Renal cortex interstitium (tissue), 15 donors: ENCODE measurements at places on chromosomes 5 and 9.

DNA sequence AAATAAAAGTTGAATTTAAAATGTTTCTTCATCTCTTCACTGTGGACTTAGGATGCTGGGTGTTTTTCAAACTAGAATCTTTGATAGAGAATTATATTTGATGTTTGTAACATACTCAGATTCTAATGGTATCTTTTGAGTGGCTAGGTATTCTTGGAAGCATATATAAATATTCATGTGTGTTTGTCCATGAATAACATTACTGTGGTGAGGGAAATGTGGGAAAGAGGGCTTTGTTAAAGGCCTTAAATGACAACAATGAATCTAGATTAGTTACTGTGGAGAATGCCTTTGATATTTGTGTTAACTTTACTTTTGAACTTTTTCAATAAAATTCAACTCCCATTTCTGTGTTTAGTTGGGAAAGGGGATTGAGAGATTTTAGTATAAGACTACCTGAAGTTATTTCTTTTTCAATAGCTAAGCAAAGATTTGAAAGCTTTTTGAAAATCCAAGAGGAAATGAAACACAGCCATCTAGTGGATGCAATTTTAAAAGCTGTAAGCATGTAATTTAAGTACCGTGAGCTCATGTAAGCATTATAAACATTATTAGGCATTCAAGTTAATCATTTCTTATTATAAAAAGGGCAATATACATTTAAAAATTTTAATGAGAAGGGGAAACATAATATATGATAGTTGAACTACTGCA lies 69.6 kb downstream of the CCDC171 start:
- no peak for DNase-seq

- no peak for DNase-seq
These were observed 128.1 kb downstream of the ACTL7B start for GRCh38 chr9:108727580-108728111.

DNA sequence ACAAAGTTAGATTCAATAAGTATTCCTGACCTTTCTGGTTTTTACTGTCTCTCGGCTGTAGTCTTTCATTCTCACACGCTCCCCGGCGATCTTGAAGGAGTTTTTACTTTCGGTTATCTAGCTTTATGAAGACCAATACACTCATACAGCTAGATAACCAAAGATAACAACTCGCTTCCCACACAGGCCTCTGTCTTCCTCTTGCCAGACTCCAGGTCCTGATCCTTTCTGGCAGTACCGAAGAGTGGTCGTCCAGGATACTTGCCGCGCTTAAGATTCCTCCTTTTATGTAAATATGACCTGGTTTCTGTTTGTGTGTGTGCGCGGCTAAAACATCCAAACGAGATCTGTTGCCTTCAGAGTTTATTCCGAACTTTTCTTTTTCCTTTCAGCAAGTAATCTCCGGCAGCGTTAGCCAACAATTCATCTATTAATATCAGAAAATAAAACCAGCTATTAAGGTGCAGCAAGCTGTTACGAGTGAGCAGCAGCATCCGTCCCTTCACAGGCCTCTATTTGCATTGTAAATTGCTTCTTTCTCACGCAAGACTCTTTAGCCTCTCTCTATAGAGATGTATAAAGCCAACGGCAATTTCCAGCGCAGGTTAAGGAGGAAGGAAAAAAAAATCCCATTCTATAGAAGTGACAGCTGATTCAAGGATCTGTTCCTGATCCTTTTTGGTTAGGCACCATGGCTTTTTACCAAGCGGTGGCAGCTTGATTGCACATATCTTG lies 216.1 kb downstream of the MEF2C start:
- DNase-seq = no peak

DNA sequence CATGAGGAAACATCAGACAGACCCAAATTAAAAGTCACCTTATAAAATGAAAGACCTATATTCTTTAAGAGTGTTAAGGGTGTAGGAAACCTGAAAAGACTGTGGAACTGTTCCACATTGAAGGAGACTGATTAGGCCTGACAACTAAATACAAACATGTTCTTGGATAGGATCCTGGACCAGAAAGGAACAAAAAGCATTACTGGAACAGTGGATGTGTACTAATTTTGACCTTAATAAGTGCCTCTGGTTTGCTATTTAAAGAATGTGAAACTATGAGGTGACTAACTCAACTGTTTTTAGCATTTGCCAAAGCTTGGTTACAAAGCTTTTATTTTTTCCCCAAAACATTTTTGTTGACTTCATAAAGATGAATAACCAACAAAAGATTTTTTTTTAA lies 340.6 kb downstream of the CAAP1 start:
- DNase-seq = no peak

DNA sequence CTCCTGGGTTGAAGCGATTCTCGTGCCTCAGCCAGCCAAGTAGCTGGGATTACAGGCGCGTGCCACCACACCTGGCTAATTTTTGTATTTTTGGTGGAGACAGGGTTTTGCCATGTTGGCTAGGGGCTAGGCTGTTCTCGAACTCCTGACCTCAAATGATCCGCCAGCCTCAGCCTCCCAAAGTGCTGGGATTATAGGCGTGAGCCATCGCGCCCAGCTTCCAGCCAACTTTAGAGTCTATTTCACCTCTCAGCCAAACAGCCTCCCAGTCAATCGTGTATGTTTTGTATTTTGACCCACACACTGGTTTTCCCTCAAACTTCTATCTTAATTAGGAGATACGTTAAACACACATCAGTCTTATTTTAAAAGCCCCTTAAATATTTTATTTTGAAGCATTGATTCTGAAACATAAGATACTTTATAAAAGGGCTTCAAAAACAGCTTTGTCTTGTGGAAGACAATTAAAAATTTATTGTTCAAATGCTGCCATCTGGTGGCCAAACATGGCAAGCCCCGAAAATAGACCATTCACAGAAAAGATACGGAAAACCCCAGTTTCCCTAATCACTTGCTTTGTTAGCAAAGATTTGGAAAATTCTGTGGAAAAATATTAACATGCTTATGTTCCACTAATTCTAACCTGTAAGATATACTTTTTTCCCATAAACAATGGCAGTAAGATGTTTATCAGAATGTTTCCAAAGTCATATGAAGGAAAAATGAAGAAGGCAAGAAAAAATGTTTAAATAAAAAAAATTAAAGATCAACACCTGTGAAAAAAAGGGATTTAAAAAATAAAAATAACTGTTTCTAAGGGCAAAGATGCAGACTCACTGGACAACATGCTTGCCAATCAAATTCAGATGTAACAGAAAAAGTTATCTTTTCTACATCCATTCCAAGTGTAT lies 33.1 kb downstream of the APTX start:
- no peak for DNase-seq

DNA sequence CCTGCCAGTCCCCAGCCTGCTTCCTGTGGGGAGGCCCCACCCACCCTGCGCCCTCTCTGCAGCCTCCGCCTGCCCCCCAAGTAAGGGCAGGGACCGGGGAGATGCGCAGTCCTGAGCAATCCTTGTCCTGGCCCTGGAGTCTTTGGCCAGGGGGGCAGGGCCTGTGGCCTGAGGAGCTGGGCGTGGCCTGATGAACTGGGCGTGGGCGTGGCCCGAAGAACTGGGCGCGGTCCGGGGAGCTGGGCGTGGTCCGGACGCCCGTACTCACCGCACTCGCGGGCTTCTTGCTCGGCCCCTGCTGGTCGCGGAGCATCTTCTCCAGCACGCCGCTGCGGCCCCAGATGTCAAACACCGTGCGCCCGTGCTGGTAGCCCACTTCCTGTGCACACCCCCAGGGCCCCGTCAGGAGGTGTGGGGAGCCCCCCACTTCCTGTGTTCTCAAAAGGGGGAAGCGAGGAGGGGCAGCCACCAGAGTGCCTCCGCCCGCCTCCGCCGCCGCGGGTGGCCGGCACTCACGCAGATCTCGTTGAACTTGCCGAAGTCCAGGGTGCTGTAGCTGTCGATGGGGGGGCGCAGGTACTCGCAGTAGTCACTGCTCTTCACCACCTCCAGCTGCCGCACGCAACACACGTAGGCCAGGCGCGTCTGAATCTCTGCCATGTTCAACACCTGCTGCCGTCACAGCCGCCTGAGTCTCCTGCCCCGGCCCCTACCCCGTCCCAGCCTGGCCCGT lies 2.7 kb upstream of the NSMF start:
- DNase-seq = no peak

DNA sequence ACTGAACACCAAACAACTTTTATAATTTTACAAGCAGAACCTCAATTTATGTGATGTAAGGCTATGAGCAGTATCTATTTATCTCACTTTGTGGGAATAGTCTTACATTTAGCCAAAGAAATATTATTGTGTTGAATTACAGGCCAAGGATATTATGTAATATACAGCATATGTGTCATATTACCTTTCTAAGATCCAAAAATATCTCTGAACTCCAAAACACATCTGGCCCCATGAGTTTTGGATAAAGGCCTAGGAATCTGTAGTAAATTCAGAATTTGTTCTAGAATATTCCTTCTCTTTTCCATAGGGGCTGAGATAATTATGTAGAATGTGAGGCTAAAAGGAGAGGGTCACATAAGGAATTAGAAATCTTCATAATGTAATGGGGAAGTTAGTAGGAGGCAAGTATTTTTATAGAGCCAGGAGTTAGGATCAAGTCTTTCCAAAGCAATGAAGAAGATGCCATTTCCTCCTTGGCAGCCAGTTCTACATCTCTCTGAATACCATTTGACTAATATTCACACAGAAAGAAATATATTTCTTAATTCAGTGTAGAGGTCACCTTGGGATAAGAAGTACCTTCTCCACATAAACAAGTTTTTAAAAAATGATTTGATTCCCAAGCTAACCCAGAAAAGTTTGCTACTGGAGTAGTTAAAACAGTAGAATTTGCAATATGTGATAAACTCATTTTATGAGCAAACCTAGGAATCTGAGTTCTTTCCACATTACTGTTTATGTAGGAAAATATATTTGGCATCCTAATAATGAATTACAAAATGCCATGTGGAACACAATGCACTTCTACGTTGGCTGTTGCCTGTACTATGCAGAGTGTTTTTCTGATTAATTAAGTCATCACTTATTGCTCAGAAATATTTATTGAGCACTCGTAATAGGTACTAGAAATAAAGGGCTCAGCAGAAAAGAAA lies 20.3 kb upstream of the GRAMD2B start:
- DNase-seq = no peak

GRCh38 chr5:136004436-136004835 lies 24.4 kb upstream of the TGFBI start:
- no peak for DNase-seq

- no peak for DNase-seq
These were observed 3.8 kb downstream of the LHFPL2 start for GRCh38 chr5:78644741-78645300.

GRCh38 chr5:74141053-74141452 lies 499.5 kb downstream of the ENC1 start:
- DNase-seq = no peak

- no peak for DNase-seq
These were observed 43.9 kb upstream of the SEMA4D start for GRCh38 chr9:89541798-89542197.

DNA sequence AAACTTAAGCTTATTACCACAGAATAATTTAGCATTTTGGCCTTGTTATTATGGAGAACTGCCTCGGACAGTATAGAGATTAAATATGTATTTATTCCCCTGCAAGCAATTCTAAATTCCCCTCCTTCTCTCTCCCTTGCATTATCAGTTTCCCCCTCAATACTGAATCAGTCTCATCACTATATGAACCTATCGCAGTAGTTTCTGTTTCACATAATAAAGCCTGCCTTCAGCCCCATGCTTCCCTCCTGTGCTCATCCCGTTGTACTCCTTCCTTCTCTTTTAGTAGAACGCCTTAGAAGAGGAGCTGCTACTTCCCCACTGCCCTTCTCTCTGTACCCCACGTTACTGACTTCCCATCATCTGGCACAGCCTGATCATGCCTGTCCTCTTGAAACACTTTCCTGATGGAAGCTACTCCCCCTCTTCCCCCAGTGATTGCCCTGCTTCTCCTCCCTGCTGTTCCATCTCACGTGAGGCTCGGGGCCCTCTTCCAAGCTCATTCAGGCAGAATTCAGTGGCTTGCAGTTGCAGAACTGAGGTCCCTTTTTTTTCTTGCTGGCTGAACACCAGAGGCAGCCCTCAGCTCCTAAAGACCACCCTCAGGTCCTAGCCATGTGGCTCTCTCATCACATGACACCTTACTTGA lies 93.4 kb downstream of the PPIC start:
- DNase-seq = no peak

GRCh38 chr5:65137631-65138030 lies 344.1 kb downstream of the ADAMTS6 start:
- DNase-seq = no peak

GRCh38 chr5:69078921-69079540 lies 14.8 kb upstream of the SLC30A5 start:
- DNase-seq = no peak

GRCh38 chr5:78007233-78007632 lies 231.1 kb upstream of the TBCA start:
- no peak for DNase-seq

DNA sequence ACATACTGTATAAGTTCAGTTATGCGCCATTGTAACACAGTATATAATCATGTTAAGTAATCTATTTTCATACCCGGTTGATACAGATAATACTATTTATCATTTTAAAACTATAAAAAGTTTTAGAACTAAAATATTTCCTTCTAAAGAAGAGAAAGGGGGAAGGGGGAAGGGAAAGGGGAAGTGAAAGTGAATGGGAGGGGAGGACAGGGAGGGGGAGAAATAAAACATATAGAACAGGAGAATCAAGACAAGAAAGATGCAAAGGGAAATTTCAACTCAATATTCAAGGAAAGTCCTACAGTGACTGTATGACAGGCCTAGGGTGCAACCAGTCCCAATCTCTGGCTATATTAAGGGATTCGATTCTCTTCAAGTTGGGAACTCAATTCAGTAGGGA lies 1278.8 kb downstream of the MAT2B start:
- no peak for DNase-seq

- no peak for DNase-seq
These were observed 42.3 kb upstream of the NOTCH1 start for GRCh38 chr9:136587944-136588662.

GRCh38 chr5:89309268-89309667 lies 426.3 kb upstream of the MEF2C start:
- no peak for DNase-seq

GRCh38 chr9:101628173-101628572 lies 33.4 kb upstream of the PPP3R2 start:
- peak; percentile 13 for DNase-seq

DNA sequence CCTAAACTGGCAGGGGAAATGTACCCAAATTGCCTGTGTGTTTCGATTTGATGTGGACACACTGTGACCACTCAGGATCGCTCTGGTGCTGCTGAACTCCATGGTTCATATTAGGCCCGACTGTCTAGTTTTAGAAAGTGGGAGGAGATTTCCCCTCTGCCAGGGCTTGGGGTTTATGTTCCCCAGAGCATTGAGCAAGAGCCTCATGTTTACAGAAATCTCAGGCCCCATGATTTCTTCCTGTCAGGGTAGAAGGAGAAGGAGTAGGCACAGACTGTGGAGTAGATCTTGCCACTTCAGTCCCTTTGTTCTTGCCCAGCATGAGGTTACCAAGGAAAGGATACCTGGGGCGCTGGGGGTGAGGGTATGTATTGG lies 40.8 kb upstream of the GLRX start:
- no peak for DNase-seq

GRCh38 chr5:138466900-138467710 lies 1.8 kb downstream of the EGR1 start:
- DNase-seq = no peak

DNA sequence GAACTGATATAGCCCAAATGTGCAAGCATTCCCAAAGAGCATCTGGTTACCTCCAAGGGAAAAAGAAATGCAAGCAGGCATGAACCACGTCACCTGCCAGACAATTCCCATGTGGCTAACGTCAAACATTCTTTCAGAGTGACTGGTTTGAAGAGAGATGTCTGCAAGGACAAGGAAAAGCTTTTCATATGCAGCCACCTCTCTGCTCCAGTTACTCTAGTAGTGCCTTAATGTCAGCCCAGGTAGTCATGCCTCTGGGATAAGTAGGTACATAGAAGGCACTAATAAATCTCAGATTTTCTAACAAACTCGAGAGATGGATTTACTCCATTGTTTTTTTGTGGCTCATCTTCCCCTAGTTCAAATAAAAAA lies 96.8 kb upstream of the IFNK start:
- no peak for DNase-seq
